ENCODE measurements at places on chromosomes 2 and 18.

DNA sequence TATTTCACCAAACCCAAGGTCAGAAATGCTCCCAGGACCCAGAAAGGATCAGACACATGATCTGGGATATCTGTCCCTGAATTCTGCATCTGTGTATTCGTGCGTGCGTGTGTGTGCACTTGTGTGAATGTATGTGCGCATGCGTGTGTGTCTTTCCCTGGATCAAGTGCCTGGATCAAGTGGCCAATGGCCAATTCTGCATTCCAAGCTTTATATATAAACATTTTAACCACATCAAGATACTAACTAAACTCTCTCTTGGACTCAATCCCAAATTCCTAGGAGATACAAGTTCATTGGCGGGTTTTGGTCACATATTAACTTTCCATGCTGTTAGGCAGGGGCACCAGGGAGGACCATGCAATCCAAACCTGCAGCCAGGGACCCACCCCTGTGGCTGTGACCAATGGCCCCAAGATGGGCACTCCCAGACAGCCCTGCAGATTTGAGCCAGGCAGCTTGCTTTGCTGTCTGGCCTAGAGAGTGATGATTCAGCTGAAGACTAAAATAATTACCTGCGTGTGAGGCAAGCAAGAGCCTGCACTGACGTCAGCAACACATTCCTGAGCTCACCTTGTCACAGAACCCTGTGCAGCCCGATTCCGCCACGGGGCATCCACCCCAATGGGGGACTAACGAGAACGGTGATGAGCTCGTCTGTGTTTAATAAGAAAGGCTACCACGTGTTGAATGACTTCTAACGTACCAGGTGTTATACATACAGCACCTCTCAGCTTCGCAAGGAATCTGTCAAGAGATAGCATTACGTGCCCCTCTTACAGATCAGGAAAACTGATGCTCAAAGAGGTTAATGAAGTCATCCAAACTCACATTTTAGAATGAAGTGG lies 45.3 kb upstream of the ROCK2 start:
- DNase-seq: no peak

DNA sequence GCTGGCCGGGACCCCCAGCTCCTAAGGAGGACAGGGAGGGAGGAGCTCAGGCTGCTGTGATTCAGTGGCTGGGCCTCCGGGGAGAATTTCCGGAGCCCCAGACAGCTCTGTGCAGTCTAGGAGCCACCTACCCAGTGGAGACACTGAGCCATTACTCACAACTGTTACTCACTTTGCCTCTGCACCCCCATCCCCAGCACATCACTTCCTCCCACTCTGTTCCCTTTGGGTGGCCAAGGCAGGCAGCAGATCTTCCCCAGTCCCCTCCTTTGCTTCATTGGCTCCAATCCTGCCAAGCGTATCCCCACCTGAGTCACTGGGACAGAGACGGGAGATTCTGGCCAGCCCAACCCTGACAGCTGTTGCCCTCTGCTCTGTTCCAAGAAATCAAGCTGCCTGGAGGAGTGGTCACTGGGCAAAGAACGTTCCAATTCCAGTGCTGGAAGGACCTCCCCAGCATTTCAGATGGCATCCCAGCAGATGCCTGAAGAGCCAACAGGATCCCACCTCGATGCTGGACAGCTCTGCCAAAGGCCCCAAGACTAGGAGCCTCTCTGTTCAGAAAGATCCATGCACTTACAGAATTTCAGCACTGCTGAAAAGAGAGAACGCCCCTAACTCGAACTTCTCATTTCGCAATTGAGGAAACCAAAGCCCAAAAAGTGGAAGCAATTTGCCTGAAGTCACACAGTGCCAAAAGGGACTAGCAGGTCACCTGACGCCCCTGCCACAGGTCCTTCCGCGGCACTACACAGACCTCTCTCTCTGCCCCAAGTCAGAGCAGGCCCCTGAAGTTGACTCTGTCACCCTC lies 68.3 kb downstream of the TNS1 start:
- DNase-seq: no peak

GRCh38 chr18:22165049-22165602 lies 4.3 kb upstream of the GATA6 start:
- DNase-seq: no peak

DNA sequence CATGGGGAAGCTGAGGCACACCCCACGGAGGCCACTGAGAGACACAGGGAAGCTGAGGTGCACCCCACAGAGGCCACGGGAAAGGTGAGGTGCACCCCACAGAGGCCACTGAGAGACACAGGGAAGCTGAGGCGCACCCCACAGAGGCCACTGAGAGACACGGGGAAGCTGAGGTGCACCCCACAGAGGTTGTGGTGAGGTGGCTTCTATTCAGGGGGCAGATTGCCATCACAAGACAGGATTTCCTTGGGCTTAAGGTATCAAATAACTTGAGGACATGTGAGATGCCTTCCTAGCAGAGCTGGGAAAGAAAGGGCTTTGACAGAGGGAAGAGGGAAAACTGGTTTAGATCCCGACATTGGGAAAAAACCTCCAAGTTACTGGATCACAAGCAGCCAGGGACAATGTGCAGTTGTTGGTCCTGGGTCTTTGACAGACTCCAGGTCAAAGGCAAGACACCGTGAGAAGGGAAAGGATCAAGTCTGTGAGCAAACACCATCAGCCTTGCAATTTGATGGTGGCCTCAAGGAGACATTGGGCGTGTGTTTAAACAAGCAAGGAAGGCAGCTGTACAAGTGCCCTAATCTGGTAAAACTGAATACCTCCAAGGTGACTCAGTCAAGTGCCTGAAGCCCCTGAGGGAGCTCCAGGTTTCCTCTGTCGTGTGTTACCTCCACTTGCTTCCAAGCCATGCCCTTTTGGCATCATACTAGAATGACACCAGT lies 133.2 kb upstream of the EPAS1 start:
- DNase-seq: no peak

- DNase-seq: no peak
These were observed 95.8 kb upstream of the SPRED2 start for GRCh38 chr2:65528241-65528574.

DNA sequence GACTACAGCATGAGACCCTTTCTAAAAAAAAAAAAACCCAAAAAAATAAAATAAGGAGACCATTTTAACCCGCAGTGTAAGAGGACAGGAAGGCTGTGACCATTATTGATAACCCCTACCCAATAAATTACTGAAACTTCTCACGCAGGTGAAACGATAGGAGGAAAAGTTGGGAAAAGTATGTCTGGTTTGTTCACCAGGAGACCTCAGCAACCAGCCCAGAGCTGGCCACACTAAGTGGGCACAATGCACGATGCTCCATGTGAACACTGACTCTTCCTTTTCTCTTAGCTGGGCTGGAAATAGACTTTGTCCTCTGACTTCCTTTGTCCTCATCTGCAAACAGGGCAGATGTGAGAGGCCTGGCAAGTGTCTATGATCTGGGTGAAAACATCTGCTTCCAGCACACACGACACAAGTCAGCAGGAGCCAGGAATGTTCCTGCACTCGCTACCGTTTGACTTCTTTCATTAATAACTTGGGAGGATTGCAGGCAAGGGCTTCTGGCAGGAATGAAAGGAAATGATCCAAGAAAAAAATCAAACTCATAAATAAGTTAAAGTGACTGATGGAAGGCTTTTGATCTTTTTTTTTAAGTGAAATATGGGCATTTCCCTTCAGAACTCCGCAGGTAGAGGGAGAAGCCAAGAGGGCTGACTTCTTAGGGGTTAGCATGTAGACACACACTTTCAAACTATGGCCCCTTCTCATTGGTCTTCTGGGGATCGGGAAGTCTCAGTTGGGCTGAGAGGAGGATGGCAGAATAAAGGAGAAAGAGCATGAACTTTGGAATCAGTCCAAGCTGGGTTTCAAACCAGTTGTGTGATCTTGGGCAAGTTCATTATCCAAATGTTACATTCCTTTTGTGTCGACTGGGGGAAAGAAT lies 137.4 kb upstream of the MYCN start:
- DNase-seq: no peak

DNA sequence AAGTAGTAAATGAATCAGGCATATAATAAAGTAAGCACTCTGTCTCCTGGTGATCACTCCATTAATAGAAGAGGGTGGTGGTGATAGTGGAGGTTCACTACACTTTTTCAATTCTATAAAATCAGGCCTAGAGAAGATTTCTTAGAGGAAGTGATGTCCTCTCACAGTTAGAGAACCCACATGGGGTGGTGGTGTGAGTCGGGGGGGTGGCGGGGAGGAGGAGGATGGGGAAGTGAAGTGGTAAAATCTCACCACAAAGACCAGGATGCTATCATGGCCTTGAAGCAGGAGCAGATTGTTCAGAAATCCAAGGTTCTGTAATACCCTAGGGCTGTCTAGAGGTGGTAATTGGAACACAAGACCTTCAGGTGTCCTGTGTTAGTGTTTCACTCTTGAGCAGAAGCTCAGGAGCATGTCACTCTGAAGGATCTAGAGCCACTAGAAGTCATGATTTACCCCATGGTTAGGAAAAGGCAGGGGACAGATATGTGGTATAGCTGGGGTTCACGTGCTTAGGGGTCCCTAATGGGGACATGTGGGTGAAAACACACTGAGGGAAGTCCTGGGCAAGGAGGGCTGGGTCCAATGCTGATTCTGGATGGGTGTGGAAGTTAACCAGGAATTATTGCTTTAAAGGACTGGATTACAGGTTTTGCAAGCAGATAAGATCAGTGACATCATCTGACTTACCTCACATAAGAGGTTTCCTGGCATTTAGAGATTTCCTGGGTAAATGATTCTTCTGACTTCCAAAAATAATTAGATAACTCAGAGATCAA lies 31.0 kb downstream of the RNF125 start:
- DNase-seq: no peak

DNA sequence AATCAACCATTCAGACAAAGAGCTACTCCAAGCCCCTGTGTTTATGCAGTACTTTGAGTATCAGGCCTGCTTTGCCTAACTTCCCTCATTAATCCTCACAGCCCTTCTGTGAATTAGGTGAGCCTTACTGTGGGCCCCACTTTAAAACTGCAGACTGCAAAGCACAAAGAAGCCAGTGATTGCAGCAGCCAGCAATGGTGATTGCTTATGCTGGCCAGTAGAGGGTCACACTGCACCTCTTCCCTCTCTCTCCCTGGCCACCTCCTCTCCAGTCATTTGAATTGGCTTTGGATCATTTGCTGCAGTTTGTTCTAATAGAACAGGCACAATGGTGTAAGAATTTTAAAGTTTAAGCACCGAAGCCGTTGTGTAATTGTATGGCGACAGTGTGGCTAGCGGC lies 229.9 kb downstream of the AGPS start:
- no peak for DNase-seq

DNA sequence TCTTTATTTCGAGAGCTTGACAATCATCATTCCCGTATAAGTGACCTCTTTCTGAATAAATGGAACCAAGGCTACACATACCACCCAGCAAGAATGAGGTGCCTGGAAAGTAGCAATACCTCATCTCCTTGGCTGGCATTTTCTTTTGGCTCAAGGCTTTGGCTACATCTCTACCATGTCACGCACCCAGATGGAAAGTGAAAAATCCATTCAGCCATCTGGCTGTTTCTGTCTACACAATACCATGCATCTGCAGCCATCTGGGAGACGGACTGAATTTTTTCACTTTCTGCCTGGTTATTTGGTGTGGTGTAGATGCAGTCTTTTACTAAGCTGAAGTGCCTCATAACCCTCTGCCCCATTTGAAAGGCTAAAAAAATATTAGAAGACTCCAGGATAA lies 566.9 kb downstream of the BCL11A start:
- DNase-seq: no peak

- no peak for DNase-seq
These were observed 131.5 kb upstream of the ACVR2A start for GRCh38 chr2:147713349-147713748.

DNA sequence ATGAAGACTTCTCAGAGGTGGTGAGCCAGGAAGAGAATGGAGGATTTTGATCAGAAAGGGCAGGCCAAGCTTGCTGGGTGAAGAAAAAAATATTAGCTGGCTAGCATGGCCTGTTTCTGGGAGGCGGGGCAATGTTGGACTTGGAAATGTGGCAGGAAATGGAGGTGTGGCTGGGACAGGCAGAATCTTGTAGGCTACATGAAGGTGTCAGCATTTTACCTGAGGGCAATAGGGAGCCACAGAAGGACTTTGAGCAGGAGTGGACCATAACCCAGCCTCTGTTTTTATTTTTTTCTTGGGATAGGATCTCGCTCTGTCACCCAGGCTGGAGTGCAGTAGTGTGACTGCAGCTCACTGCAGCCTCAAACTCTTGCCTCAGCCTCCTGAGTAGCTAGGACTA lies 31.7 kb downstream of the EMX1 start:
- DNase-seq: no peak

GRCh38 chr2:159148901-159149300 lies 137.6 kb downstream of the WDSUB1 start:
- DNase-seq: no peak

DNA sequence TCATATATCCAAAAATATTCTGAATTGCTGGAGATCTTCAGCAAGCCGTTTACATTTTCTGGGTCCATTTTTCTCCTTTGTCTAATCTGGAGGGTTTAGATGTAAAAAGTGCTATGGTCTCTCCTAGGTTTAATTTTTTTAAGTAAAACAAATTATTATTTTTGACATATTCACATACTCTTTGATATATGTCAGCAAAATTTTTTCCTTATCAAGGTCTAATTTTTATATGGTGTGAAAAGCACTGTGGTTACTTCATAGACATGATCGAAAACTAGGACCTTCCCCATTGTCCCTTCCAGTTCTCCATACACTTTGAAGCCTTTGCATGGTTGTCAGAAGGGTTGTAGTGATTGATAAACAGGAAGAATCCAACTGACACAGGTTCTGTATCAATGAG lies 168.2 kb downstream of the PLCL1 start:
- DNase-seq: no peak

DNA sequence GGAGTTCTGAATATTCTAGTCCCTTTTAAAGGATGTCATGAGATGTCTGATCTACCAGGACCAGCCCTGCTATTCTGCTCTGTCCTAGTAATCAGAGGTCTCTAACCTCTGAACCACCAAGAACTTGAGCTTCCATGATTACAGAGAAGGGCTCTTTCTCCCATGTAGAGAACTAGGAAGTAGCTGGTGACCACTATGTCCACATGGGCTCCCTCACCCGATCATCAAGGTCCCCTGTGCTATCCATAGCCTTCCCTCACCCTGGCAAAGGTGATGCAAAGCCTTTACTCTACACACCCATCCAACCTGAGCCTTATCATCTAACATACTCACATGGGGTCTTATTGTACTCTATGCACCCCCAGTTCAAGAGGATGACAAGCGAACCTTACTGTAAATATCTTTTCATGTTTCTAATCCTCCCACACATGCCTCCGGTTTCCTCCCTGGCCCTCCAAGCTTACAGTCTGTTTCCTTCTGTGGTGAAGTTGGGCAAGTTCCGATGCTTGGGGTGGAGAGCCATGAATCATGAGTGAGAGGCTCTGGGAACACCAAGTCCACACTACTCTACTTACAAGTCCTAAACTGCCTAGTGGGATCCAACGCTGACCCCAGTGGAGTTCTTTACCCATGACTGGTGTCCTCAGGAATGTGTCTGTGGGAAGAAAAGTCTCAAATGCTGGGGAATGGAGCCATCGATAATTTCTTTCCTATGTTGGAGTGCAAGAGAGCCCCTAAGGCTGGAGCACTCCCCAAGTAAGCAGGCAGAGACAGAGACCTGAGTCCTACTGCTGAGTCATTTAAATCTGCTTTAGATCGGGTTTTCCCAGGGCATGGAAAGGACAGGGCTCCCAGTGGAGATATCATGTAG lies 73.3 kb upstream of the KLF7 start:
- DNase-seq: no peak

All from vagina (tissue), 2 donors.